ENCODE measurements at places on chromosomes 11 and 22.

DNA sequence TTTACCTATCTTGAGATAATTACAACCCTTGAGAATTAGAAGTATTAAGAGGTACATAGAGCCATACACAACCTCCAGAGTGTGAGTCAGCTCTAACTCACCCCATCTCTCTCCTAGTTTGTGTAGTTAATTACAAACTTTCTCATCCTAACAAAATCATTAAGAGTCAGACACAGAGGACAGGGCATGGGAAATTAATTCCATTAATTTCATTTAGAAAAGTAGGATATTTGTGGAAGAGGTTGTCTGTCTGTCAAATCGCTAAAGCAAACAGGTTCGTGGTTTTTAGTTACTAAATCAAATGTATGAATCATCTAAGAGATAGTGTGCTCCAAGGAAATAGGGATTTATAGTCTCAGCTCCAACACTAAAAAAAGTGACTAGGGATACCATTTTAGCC lies 1261.4 kb upstream of the TENM4 start:
- H3K4me1 ChIP-seq: peaks cover 3% of the 10 kb centered on the region
- no peaks in the 10 kb centered on the region for H3K27me3 ChIP-seq
- DNase-seq: no peak
- H3K27ac ChIP-seq: peak overlapping the region; percentile 8

DNA sequence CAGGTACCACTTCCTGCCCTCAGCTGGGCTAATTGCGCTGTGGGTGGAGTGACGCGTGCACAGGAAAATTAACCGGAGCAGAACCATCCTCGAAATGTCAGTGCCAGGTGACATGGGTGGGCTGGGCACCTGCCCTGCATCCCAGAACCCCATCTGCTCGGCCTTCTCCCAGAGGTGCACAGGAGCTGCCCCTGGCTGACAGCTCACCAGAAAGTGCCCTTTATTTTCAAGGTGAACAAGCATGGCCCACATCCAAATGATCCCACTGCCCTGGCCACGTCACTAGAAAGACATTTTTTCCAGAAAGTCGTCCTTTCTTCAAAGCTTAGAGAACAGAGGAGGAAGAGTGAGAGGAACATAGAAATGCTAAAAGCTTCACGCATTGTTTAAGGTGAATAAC lies 4.1 kb upstream of the ELFN2 start:
- no peaks in the 10 kb centered on the region for H3K36me3 ChIP-seq
- H3K4me3 ChIP-seq: no peak overlapping the region
- H3K27ac ChIP-seq: no peak overlapping the region
- H3K4me1 ChIP-seq: peaks cover 10% of the 10 kb centered on the region
- H3K27me3 ChIP-seq: peaks cover 12% of the 10 kb centered on the region
- no peak for DNase-seq

GRCh38 chr11:7448201-7448600 lies 37.1 kb upstream of the OLFML1 start:
- no peak for DNase-seq
- no peak overlapping the region for H3K27ac ChIP-seq
- H3K27me3 ChIP-seq: no peaks in the 10 kb centered on the region
- H3K36me3 ChIP-seq: no peaks in the 10 kb centered on the region

GRCh38 chr11:116994195-116994594 lies 104.0 kb downstream of the SIK3 start:
- no peaks in the 10 kb centered on the region for H3K27me3 ChIP-seq
- H3K4me1 ChIP-seq: no peaks in the 10 kb centered on the region
- no peaks in the 10 kb centered on the region for H3K36me3 ChIP-seq
- DNase-seq: no peak

DNA sequence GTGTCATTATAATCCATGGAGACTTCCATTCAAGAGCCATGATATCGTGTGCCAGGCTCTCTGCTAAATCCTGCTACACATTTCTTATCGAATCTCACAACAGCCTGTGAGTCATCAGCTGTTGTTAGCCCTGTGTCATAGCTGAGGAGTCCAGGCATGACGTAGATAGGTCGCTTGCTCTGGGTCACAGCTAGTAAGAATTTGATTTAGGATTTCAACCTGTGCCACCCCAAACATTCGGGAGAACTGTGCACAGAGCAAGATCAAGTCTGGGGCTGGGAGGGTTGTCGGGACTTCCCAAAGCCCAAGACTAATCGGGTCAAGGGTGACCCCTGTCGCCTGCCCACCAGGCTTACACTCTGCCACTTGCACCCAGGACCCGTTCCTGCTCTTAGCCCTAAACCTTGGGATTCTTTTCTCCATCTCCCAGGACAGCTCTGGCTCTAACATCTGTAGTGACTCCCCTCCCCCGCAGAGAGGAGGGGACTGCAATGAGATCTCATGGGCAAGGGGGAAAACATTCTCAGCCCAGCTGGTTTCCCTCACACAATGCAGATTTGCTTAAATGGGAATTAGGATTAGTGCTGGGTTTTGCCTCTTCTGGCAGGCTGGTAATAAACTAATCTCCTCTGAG lies 34.3 kb downstream of the TSPAN18 start:
- no peaks in the 10 kb centered on the region for H3K27me3 ChIP-seq
- no peak overlapping the region for H3K4me3 ChIP-seq
- H3K4me1 ChIP-seq: peaks cover 39% of the 10 kb centered on the region
- no peak for DNase-seq
- peak overlapping the region; percentile 53 for H3K27ac ChIP-seq

GRCh38 chr22:46625113-46625842 lies 5.1 kb downstream of the GRAMD4 start:
- H3K4me3 ChIP-seq: no peak overlapping the region
- DNase-seq: no peak
- peaks cover 32% of the 10 kb centered on the region for H3K36me3 ChIP-seq
- no peaks in the 10 kb centered on the region for H3K27me3 ChIP-seq
- H3K27ac ChIP-seq: no peak overlapping the region

GRCh38 chr11:120925944-120926343 lies 98.0 kb upstream of the TBCEL start:
- peaks cover 5% of the 10 kb centered on the region for H3K4me1 ChIP-seq
- no peaks in the 10 kb centered on the region for H3K36me3 ChIP-seq
- no peaks in the 10 kb centered on the region for H3K27me3 ChIP-seq
- no peak overlapping the region for H3K4me3 ChIP-seq
- DNase-seq: no peak

DNA sequence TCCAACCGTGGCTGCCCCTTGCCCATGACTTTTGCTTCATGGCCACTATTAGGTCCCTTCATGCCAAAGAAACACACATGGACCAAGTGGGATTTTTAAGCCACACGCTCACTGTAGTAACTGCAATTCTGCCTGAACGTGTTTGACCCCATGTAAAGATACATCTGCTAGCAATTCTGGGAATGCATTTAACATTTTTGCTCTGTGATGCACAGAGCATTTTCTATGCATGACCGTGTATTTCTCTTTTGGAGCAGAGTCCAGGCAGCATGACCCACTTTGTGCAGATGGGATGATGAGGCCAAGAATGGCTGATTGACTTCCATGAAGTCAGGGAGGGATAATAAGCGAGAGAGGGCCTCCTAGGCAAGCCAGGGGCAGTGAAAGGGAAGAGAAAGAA lies 108.5 kb downstream of the TP53I11 start:
- H3K4me1 ChIP-seq: no peaks in the 10 kb centered on the region
- H3K27me3 ChIP-seq: no peaks in the 10 kb centered on the region
- H3K4me3 ChIP-seq: no peak overlapping the region
- no peaks in the 10 kb centered on the region for H3K36me3 ChIP-seq

GRCh38 chr11:94585399-94585798 lies 18.2 kb downstream of the PIWIL4 start:
- peaks cover 4% of the 10 kb centered on the region for H3K4me1 ChIP-seq
- no peak overlapping the region for H3K27ac ChIP-seq
- H3K36me3 ChIP-seq: no peaks in the 10 kb centered on the region
- no peaks in the 10 kb centered on the region for H3K27me3 ChIP-seq

- no peak for DNase-seq
- peaks cover 4% of the 10 kb centered on the region for H3K27me3 ChIP-seq
- no peak overlapping the region for H3K27ac ChIP-seq
- no peaks in the 10 kb centered on the region for H3K36me3 ChIP-seq
- H3K4me3 ChIP-seq: no peak overlapping the region
Observed at GRCh38 chr11:63212742-63213141, 30.7 kb downstream of the SLC22A25 start.

GRCh38 chr22:17400305-17400704 lies 31.0 kb downstream of the CECR2 start:
- no peaks in the 10 kb centered on the region for H3K27me3 ChIP-seq
- DNase-seq: no peak
- H3K36me3 ChIP-seq: no peaks in the 10 kb centered on the region

DNA sequence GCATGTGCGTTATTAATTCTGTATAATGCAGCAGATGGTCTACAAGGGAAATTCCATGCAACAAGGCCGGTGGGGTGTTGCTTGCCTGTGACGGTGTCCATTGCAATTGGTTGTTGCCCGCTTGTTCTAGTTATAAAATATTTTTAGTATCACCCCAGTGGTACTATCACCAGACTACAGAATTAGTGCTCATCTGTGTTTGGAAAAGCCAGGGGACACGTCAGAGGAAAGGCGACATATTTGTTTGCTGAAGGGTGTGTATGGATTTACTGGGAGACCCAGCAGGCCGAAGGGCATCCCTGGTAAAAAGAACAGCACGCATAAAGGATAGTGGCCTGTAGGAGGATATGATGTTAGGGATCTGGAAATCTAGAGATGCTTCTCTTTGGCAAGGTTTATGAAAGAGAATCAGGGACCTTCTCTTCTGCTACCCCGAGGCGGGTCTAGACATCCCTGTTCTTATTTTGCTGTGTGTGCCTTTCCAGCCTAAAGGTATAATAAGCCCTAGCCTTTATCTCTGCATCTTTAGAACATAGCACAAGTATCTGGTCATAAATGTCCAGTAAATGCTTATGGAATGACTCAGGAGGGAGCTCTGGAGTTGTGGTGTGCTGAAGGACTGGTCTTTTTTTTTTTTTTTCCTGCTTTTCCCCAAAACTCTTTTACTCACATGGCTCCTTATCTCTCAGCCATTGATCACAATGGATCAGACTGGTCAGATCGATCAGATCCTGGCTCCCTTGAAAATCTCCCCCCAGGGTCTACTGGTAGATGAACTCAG lies 90.9 kb downstream of the LDLRAD3 start:
- H3K36me3 ChIP-seq: peaks cover 7% of the 10 kb centered on the region
- no peak overlapping the region for H3K27ac ChIP-seq
- no peak overlapping the region for H3K4me3 ChIP-seq
- no peaks in the 10 kb centered on the region for H3K4me1 ChIP-seq
- H3K27me3 ChIP-seq: no peaks in the 10 kb centered on the region

GRCh38 chr11:41237382-41237781 lies 222.1 kb downstream of the LRRC4C start:
- DNase-seq: no peak
- no peak overlapping the region for H3K27ac ChIP-seq
- H3K36me3 ChIP-seq: no peaks in the 10 kb centered on the region
- no peak overlapping the region for H3K4me3 ChIP-seq
- H3K27me3 ChIP-seq: no peaks in the 10 kb centered on the region
- no peaks in the 10 kb centered on the region for H3K4me1 ChIP-seq

GRCh38 chr11:22161489-22161888 lies 31.4 kb upstream of the ANO5 start:
- H3K27me3 ChIP-seq: no peaks in the 10 kb centered on the region
- DNase-seq: no peak
- no peaks in the 10 kb centered on the region for H3K36me3 ChIP-seq

DNA sequence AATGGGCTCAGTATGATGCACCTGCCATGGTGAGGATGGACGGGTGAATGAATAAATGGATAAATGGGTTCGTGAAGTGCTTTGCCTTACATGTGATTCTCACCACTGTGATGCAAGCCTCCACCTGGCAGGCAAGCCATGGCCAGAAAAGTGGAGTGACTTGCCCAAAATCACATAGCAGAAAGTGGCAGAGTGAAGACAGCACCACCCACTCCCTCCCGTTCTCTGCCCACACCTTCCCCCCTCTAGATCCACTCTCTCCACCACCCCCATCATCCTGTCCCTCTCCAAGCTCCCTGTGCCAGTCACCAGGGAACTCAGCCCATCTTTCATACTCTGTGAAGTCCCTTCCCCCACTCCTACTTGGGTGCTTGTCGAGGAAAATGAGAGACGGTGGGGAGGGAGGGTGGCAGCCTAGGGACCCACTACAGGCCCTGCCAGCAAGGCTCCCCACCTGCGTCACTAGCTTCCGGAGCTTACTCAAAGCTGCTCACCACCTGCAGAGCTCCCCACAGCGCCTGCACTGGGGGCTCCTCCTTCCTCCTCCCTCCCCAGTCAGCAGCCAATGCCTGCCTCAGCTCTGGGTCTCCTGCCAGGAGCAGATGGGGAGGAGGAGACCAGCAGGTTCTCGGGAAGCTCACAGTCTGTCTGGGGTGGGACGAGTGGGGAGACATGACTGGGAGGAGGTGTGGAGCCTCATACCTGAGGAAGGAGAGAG lies 82.3 kb downstream of the PDE2A start:
- H3K27ac ChIP-seq: no peak overlapping the region
- no peaks in the 10 kb centered on the region for H3K27me3 ChIP-seq
- H3K4me3 ChIP-seq: no peak overlapping the region

GRCh38 chr11:126645186-126645585 lies 289.7 kb downstream of the ST3GAL4 start:
- no peak for DNase-seq
- H3K36me3 ChIP-seq: no peaks in the 10 kb centered on the region
- H3K27ac ChIP-seq: no peak overlapping the region
- H3K27me3 ChIP-seq: no peaks in the 10 kb centered on the region
- H3K4me1 ChIP-seq: peaks cover 13% of the 10 kb centered on the region
- no peak overlapping the region for H3K4me3 ChIP-seq

- H3K27me3 ChIP-seq: no peaks in the 10 kb centered on the region
- no peak overlapping the region for H3K4me3 ChIP-seq
- peak overlapping the region; percentile 35 for H3K27ac ChIP-seq
- no peaks in the 10 kb centered on the region for H3K36me3 ChIP-seq
- peaks cover 10% of the 10 kb centered on the region for H3K4me1 ChIP-seq
Observed at GRCh38 chr11:74784234-74784633, 35.6 kb downstream of the RNF169 start.

DNA sequence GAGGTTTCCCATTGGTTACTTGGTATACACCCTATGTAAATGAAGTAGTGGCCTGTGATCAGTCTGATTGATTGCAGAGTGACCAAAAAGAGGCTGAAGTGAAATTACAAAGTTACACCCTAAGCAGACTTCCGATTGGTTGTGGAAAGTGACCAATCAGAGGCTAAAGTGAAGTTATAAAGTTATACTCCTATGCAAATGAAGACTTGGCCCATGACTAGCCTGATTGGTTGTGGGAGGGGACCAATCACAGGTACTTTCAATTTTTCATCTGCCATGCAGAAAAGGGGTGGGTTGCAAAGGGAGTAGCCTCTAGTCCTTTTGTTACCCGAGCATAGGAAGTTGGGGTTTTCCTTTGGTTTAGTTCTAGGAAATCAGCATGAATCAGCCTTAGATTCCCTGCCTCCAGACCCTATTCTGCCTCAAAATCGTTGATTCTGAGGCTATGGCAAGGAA lies 18.1 kb upstream of the CSTF3 start:
- H3K4me1 ChIP-seq: no peaks in the 10 kb centered on the region
- no peaks in the 10 kb centered on the region for H3K36me3 ChIP-seq
- DNase-seq: no peak

DNA sequence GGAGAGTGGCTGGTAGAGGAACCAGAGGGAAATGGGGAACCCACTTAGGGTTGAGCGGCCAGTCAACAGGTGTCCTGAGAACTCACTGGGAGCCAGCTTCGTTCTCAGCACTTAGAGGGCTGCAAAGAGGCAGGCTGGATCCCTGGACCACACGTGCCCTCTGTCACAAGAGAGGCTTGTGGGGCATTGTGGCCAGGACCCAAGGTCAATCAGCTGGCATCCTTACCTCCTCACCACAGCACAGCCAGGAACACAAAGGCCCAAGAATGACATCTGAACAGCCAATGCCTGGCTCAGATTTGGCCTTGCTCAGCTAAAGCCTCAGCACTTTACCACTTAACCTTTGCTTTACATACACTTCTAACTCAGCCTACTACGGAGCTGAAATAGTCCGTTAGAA lies 7.4 kb downstream of the MAPK8IP1 start:
- no peak for DNase-seq
- H3K4me3 ChIP-seq: no peak overlapping the region
- H3K4me1 ChIP-seq: no peaks in the 10 kb centered on the region
- H3K27me3 ChIP-seq: no peaks in the 10 kb centered on the region
- H3K36me3 ChIP-seq: no peaks in the 10 kb centered on the region
- H3K27ac ChIP-seq: no peak overlapping the region
